ENCODE measurements at places on chromosomes 6 and 20.
A peak's percentile ranks its signal among the peaks of the same experiment; 100 is the strongest.

DNA sequence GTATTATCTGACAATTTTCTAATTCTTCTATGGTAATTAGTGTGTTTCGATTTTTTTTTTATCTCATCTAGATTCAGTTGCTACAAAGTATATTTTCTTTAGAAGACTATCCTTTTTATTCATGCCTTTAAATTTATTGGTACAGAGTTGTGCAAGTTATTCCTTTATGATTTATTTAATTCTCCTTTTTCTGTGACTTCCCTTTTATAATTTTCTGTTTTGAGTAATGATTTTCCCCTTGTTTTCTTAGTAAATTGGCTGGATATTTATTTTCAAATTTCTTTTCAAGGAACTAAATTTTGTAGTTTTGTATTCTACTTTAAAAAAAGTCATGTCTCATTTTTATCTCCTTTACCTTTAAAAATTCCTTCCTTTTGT lies 2.4 kb upstream of the IL22RA2 start:
- DNase-seq = no peak

DNA sequence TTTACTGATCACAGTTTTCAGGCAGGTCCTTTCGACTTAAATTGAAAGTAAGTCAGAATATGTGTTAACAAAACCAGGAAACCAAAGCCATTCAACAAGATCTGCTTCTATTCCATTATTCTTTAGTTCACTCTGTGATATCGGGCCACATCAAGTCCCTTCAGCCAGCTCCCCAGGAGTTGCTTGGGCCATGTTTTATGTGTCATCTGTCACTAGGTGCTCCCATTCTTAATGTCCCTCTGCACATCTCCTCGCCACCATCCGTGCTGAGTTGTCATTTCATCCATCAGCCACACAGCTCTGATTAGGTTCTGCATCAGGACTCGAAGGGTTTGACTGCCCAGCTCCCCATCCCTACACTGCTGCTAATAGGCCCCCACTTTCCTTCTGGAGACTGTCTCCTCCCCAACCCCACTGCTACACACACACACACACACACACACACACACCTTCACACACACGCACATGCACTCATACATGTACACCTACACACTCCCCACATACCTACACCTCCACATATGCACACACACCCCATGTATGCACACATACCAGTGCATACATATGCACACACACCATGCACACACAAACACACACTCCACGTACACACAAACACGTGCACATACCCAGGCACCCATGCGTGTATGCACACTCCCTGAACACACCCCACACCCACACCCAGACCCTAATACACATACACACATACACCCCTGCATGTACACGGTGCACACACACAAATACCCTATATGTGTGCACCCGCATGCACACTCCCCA lies 143.3 kb upstream of the GMDS start:
- no peak for DNase-seq

- DNase-seq = no peak
Measured at GRCh38 chr6:1901556-1901955, 291.8 kb downstream of the FOXC1 start.

DNA sequence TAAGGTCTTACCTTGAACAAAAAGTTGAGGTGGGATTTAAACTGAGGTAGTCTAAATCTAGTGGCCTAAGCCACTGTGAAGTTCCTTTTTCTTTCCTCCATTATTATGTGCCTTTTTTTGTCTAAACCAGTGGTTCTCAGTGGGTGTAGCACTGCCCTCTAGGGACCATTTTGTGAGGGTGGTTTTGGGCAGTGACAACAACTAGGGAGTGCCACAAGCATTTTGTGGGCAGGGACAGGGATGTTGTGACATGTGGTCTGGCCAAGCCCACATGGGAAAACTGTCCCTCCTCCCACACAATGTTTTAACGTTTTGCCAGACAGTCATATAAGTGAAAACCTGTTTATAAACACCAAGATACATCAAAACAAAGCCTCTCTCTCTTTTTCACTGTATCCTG lies 899.4 kb upstream of the FLRT3 start:
- DNase-seq = no peak

- DNase-seq = no peak
Measured at GRCh38 chr6:163754866-163755265, 340.3 kb downstream of the QKI start.

DNA sequence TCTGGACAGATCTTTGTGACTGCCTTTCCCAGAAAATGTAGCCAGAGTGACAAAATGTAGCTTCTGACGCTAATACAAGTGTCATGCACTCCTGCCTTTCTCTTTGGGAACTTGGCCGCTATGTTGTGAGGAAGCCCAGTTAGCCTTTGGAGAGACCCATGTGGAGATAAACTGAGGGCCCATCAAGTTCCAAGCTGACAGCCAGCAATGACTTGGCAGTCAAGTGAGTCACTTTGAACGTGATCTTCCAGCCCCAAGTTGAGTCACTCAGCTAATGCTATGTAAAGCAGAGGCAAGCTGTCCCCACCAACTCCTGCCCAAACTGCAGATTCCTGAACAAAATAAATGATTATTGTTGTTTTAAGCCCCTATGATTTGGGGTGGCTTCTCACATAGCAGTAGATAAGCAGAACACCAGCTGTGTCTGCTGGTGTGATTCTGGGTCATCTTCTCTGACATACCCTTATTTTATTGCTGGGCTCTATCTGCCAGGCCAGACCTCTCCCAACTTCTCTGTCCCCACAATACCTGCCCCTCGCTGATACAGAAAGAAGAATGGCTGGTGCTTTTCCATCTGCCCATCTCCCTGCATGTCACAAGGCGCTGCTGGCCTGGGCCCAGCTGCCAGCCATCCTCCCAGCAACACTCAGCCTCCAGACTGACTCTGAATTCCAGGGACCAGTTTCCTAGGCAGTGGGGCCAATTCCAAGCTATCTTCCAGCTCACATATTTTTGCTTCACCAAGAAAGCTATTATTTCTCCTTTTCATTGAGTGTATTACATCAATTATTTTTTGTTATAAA lies 274.8 kb downstream of the LRFN2 start:
- no peak for DNase-seq

- DNase-seq = peak; percentile 77
Measured at GRCh38 chr6:31366693-31367470, 9.9 kb upstream of the HLA-B start.

DNA sequence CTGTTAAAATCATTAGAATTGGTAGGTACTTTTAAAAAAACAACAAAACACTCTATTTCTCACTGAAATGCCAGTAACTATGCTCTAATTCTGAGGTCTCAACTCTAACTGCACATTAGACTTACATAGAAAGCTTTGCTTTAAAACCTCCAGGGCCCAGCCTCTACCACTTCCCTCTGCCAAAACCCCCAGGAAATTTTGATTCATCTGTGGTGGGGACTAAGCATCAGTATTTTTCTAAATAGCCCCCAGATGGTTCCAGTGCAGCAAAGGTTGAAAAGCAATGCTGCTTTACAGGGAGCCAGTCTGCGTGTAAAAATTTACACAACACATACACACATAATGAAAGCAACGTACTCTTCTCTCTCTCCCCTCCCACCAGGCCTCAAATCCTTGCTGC lies 3.8 kb downstream of the TBC1D32 start:
- no peak for DNase-seq

DNA sequence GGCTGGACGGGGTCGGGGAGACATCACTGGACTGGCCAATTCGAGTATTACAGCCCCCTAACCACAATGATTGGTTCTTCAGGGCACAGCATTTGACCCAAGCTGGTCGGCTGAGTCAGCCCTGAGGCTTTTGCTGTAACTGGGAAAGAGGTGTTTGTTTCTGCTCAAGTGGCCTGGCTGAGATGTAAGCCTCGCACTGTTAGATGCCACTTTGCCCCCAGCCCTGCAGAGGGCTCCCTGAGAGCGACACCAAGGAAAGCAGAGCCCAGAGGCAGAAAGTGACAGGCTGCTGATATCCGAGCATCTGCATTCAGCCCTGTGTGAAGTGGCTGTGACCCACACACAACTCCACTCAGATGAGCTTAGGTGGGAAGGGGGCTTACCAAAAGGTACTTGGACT lies 19.4 kb downstream of the ERGIC3 start:
- no peak for DNase-seq

GRCh38 chr6:71457929-71458328 lies 169.3 kb downstream of the OGFRL1 start:
- no peak for DNase-seq

- peak; percentile 14 for DNase-seq
Measured at GRCh38 chr20:3092611-3093379, 8.3 kb upstream of the AVP start.

DNA sequence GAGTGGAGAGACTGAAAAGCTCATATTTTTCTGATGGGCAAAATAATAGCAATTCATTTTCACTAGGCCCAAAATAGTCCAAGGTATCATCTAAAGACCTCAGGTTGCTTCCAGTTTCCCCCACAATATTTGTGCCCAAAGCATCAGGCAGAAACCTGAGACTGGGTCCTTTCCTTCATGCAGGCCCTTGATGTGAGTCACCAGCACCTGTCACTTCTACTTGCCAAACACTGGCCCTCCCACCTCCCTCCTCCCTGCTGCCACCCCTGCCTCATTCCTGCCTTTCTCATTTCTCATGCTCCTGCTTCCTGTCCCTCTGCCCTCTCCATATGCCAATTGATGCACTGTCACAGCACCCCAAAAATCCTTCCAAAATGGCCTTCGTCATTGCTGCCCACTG lies 230.4 kb upstream of the CST7 start:
- DNase-seq = no peak

DNA sequence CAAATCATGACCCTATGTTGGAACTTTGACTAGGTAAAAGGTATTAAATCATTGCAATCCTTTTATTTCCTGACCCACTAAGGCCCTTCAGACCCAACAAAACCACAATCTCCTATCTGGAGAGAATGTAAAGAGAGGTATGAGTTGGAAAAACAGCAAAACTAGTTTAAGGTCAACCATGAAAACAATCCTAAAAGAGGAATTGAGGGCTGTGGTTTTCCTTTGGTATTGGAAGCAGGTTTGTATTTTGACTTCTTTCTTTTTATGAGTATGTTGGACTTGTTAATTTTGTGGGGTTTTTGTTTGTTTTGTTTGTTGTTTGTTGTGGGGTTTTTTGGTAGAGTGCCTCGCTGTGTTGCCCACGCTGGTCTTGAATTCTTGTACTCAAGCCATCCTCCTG lies 4.7 kb upstream of the SEC63 start:
- no peak for DNase-seq

- no peak for DNase-seq
Measured at GRCh38 chr6:88666901-88667300, 296.5 kb downstream of the RNGTT start.

DNA sequence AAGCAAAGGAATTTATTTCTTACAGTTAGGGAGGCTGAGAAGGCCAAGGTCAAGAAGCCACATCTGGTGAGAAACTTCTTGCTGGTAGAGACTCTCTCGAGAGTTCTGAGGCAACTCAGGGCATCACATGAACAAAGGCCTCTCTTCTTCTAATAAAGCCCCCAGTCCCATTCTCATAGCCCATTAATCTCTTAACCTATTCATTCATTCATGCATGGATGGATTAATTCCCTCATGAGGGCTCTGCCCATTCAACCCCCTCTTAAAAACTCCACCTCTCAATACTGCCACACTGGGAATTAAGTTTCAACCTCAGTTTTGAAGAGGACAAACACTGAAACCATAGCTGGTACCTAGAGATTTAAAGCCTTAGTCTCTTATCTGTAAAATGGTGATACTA lies 217.9 kb upstream of the SPTLC3 start:
- DNase-seq = no peak

GRCh38 chr6:36177166-36177565 lies 19.4 kb upstream of the BRPF3 start:
- no peak for DNase-seq

DNA sequence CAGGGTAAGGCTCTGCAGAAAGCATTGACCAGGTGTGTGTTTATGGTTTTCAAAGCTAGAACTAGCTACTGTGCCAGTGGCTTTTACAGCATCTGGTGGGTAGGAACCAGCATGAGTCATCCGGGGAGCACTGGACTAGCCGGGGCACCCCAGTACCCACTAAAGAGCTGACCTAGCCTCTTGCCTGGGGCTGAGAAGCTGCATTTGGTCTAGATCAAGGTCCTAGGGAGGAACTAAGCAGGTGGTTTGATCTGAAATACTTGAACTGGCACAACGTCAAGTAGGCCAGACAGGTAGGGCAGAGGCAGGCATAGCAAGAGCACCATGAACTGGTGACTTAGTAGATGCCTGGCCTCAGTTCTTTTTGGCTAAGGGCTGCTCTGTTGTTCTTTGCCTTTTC lies 109.8 kb upstream of the PTPRK start:
- no peak for DNase-seq

DNA sequence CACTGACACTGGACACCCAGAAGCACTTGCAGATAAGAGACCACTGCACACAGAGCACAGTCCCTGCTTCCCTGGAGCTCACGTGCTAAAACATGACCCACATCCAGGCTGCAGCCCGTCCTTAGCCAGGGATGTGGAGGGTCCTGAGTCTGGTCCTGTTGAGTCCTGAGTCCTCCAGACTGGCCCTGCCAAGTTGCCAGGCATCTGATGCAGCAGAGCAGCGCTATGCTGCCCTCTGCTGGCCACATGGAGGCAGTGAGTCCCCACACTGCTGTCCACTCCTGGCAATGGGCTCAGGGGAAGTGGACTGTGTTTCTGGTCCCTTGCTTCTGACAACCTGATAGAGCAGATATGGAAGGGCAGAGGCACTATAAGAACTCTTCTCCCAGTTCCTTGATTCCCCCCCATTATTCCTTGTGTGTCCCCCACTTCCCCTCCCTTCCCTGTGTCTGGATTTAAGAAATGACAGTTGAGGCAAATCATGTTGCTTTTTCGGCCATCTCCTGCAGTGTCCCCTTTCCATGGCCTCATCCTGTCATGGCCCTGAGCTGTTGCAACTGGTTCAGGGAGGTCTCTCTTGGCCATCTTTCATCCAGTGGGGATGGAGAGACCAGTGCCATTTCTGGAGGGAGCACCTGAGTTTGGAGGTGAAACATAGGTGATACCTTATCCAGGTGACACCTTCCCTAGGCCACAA lies 86.0 kb downstream of the DHX35 start:
- peak; percentile 53 for DNase-seq

GRCh38 chr6:19180348-19181072 lies 656.7 kb upstream of the ID4 start:
- DNase-seq = no peak

DNA sequence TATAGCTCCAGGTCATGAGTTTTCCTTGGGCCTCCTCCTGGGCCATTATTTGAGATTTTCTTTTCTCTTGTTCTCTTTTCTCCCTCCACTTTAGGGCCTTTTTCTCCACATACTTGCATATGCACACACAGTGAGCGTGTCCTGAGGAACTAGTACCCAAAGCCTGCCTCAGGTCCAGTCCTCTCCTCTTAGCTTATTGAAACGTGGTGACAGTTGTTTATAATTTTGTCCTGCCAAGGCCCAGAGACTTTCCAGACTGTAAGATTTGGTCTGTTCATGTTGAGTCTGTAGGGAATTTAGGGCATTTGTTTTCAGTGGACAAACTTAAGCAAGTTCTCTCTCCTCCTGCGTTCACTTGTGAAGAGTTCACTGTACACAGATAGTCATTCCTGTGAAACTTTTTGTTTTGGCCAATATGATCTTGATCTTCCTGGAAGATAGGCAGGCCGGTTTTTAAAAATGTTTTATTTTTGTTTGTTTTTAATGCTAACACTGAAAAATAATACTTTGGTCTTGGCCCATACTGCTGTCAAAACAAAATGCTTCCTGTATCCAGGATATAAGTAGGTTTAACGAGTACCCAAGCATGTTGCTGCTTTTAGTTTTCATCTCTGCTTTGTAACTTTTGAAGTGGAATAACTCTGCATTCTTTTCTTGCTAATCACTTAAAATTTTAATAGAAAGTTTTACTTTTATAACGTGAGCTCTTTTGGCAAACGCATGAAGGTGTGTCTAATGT lies 20.7 kb downstream of the LRRC1 start:
- DNase-seq = no peak
